ENCODE measurements at places on chromosomes 3 and 15. TPM values are rescaled to one million over a fixed set of nuclear protein-coding genes. Genes with fewer than 3 reads are reported as not detected.

GRCh38 chr3:60048447-60048848 is 998.6 kb upstream of the CFAP20DC start:
- DNase-seq, result no peak

- no peak for DNase-seq
These were observed 51.0 kb downstream of the NR2F2 start for GRCh38 chr15:96381463-96381862.

DNA sequence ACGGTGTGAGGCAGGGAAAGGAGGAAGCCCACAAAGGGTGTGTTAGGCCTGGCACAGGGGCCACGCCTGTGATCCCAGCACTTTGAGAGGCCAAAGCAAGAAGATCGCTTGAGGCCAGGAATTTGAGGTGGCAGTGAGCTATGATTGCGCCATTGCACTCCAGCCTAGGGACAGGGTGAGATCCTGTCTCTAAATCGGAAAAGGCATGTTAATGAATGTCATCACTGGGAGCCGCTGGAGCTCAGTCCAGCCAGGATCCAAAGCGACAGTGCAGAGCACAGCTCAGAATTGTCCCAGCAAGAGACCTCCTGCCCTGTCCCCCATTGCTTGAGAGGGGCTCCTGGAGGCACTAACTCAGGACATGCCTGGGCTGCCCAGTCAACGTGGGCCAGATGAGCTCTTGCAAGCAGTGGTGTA is 15.0 kb upstream of the FBLN2 start:
- no peak for DNase-seq

DNA sequence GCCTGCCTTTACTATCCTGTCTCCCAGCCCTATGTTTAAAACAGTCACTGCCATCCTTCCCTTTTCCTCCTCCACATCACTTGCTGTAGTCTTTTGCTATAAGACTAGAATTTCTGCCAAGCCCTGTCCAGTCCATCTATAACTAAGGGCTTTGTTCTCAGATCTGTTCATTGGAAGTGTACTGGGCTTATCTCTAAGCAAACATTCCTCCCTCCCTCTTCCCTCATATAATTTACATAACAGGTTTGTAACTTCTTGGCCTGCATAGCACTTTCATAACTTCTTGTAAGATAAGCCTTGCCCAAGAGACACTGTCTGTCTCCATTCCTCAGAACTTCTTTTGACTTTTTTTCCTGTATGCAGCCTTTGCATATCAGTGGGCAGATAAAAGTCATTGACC is 16.7 kb downstream of the TPRG1 start:
- no peak for DNase-seq

- DNase-seq, result no peak
These were observed 128.4 kb downstream of the RAP2B start for GRCh38 chr3:153290268-153291015.

DNA sequence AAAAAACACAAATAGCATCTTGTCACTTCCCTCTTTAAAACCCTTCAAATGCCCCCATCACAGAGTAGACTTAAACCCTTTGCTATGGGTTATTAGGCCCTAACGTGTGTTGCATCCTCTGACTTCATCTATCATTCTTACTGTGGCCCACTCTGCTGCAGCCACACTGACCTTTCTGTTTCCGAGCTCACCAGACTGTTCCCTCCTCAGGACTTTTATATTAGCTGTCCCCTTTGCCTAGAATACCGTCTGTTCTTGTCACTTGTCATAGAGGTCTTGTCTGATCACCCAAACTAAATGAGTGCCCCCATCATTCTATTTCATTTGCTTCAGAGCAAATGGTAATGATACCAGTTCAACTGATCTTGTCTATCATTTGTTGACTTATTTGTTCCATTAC is 877 bp upstream of the FEM1B start:
- no peak for DNase-seq

DNA sequence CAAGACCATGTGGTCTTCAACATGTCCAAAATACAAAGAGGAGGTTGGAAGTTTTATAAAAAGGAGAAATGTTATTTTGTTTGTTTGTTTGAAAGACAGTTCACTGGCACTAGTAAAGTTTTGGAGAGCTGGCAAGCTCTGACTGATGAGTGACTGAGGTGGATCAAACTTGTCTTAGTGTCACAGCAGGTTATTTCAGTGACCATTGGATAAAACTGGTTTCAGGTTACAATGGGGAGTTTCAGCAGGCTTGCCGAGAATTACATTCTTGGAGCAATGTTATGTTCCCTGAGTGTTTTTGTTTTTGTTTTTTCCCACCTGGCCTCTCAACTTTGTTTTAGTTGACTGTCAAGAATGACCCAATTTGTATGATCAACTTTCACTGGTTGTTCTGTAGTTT is 414.5 kb upstream of the ARHGEF26 start:
- no peak for DNase-seq

DNA sequence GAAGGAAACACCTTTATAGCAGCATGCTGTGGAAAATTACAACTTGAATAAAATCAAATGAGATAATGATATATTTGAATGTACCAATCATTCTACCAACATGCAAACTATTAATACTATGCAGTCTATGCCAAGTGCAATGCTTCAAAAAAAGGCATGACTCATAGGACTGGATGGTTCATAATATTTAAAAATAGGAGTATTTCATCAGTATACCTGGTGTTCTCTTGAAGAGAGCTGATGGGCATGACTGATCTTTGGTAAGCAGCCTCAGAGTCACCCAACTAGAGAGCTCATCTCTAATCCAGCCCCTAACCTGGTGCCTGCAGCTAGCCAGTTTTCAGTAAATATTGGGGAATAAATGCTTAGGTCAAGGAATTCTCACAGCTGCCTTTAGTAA is 434.7 kb upstream of the ARRDC4 start:
- DNase-seq, result no peak

GRCh38 chr3:58688574-58688973 is 22.0 kb upstream of the FAM3D start:
- no peak for DNase-seq

- no peak for DNase-seq
These were observed 60.0 kb upstream of the DCBLD2 start for GRCh38 chr3:98961161-98962155.

- DNase-seq, result no peak
These were observed 277.1 kb downstream of the XXYLT1 start for GRCh38 chr3:194993896-194994295.

GRCh38 chr15:57373882-57374276 is 2.4 kb upstream of the CGNL1 start:
- no peak for DNase-seq

- DNase-seq, result no peak
These were observed 63.5 kb downstream of the FNDC3B start for GRCh38 chr3:172102883-172103310.

DNA sequence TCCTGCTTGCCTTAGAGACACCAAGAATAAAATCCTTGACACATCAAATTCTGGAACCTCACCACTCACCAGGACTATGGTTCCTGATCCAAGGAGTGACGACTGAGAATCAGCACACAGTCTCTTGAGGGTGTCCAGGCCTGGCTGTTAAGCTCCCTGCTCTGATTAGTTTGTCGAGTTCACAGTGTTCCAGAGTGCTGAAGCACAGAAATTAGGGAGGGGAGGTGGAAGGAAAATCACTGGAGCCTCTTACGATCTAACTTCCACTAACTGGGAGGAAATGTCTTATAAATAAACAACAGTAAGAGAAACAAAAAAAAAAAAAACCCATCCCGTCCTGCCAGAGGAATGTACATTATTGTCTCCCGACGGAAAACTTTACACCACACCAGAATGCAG is 330.2 kb downstream of the TIGIT start:
- peak; percentile 43 for DNase-seq

DNA sequence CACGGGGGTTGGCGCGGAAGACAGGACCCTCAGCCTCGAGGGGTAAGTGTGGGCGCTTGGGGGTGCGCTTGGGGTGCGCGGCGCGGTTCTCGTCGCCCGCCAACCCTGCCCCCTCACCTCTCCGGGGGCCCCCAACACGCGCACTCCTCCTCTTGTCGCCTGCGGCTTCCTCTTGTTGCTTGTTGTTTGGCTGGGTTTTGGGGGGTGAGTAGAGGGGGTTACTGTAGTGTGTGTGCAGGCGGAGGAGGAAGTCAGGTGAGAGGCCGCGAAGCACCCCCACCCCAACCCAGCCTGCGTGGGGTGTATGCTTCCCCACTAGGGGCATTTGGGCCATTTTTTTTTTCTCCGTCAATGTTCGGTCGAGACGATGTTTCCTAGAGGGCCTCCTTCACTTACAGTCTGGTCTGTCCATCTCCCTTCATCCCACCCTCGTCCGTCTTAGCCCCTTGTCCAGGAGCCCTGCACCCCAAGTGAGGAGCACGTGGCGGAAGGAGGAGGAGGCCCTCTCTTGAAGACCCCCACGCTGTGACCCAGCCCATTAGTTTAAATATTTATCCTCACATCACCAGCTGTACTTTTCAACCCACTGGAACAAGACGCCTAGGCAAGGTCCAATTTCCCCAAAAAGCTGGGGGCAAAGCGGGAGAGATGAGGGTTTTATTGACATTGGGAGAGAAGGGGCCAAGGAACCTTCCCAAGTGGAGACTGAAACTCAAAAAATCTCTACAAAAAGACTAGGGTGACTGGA is 20.4 kb upstream of the SATB1 start:
- DNase-seq, result no peak

- no peak for DNase-seq
These were observed 2.6 kb downstream of the GP5 start for GRCh38 chr3:194396539-194396858.

DNA sequence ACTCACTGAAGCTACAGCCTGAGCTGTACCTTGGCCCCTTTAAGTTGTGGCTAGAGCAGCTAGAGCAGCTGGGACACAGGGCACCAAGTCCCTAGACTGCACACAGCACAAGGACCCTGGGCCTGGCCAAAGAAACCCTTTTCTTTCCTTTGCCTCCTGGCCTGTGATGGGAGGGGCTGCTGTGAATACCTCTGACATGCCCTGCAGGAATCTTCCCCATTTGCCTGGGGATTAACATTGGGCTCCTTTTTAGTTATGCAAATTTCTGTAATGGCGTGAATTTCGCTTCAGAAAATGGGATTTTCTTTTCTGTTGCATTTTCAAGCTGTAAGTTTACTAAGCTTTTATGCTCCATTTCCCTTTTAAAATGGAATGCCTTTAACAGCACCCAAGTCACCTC is 611.2 kb upstream of the ARPP21 start:
- no peak for DNase-seq

DNA sequence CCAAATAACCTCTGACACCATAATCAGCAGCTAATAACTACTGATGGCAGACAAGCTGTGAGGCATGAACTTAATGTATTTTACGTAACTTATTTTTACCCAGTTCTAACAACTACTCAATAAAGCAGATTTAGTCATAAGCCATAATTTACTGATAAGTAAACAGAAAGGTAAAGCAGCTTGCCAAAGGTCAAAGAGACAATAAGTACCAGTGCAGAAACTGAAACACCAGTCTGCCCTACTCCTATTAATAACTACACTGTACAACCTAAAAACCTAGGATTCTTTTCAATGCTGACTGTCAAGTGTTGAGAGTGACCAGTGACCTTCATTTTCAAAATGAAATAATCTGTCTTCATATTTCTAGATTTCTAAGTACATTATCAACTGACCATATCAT is 152.2 kb downstream of the NR2E3 start:
- DNase-seq, result no peak

DNA sequence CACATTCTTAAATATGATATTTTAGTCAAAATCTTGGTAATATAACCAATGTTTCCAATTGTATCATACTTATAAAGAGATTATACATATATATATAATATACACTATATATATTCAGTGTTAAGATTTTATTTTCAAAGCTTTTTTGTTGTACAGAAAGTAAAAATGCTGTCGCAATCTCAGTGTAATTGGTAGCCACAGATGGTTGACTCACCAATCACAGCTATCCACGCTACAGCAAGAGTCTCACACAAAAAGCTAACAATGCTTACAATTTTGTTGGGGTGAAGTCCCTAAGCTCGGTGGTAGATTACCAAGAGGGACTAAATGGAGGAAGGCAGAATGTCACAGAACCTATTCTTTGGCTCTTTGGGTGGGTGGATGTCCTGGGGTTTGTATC is 16.9 kb upstream of the CFAP161 start:
- DNase-seq, result no peak

DNA sequence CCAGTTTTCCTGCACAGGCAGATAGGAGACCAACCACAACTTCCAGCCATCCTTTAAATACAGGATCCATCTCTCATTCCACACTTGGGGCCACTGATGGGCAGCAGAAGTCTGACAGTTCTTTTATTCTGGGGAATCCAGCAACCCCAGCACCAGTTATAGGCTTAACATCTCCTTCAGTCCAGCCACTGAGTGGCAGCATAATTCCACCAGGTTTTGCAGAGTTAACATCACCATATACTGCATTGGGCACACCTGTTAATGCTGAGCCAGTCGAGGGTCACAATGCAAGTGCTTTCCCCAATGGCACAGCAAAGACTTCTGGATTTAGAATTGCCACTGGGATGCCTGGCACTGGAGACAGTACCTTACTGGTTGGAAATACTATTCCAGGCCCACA is 2.9 kb downstream of the NPAP1 start:
- no peak for DNase-seq

DNA sequence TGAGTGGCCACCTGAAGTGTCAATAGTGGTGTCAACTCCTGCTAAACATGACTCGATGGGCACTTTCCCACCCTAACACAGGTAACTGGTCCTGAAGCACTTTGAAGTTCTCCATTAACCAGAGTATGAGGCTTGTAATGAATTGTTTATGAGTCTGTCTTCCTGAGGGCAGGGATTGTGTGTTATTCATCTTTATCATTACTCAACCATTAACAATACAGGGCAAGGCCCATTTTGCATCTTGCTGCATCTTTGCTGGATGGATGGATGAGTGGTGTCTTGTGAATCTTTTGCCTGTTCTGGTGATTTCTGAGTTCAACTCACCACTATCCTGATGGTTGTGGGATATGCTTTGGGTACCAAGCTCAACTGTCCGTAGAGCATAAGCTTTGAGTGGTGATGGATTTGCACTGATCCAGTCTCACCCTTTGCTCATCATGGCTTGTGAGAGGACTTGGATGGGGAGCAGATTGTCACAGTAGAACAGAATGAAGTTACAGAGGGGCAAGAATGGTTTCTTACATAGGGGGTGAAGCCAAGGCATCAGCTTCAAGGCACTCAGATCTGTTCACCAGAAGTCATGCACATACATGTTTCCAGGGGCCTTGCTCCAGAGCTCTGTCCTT is 22.3 kb upstream of the EPB42 start:
- DNase-seq, result no peak

DNA sequence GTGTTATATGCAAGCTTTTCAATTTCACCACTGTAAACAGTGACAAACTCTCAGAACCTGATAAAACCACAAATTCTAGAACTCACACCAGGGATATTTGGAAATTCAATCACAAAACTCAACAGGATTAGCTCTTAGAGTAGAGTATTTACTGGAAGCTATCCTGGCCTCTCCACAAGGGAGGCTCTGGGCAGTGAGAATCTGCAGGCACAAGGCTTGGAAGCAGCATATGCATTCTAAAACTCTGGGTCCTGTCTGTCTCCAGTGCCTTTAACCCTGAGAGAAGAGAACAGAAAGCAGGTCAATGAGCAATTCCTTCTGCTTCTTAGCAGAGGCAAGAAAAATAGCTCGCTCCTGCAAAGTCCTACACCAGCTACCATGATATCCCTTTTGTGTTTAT is 23.4 kb downstream of the PLSCR4 start:
- DNase-seq, result peak; percentile 24

Gene UTS2B
- not detected for total RNA-seq

Gene MME
- 540 TPM for total RNA-seq

Gene SH2D7
- total RNA-seq, result not detected

Gene GOLGA8G
- not detected for total RNA-seq

Gene PGBD4
- 1.1 TPM for total RNA-seq

Gene CADM2
- total RNA-seq, result not detected

Gene ROPN1
- total RNA-seq, result not detected

Gene SI
- not detected for total RNA-seq

Gene TMEM207
- not detected for total RNA-seq

Gene SLC9A9
- total RNA-seq, result not detected

Gene CCDC13
- 1.4 TPM for total RNA-seq

Gene SLC9C1
- total RNA-seq, result not detected
